H9 (cell line): ENCODE measurements at places on chromosomes 5 and 9. TPM values are rescaled to one million over a fixed set of nuclear protein-coding genes. Genes with fewer than 3 reads are reported as not detected.

DNA sequence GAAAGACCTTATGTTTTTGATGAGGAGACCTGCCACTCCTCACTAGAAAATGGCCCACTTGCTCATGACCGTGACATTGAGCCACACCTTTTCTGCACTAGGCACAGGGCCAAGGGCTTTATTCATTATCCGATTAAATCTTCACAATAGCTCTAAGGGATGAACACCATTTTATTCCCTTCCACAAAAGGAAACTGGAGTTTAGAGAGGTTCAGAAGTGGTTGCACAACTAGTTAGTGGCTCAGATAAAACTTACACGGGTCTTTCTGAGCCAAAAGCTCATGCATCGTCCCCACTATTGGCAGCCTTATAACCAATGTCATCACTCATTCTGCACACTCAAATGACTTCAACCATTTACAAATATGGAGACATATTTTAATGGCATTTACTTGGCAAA is 39.4 kb downstream of the SUSD1 start:
- H3K27me3 ChIP-seq, result no peaks in the 10 kb centered on the region
- H3K4me1 ChIP-seq, result no peaks in the 10 kb centered on the region
- no peaks in the 10 kb centered on the region for H3K36me3 ChIP-seq

GRCh38 chr5:170375283-170375682 is 13.9 kb downstream of the KCNMB1 start:
- no peaks in the 10 kb centered on the region for H3K4me1 ChIP-seq
- peaks cover 11% of the 10 kb centered on the region for H3K36me3 ChIP-seq
- no peak overlapping the region for H3K27ac ChIP-seq
- no peak overlapping the region for H3K4me3 ChIP-seq
- DNase-seq, result no peak

DNA sequence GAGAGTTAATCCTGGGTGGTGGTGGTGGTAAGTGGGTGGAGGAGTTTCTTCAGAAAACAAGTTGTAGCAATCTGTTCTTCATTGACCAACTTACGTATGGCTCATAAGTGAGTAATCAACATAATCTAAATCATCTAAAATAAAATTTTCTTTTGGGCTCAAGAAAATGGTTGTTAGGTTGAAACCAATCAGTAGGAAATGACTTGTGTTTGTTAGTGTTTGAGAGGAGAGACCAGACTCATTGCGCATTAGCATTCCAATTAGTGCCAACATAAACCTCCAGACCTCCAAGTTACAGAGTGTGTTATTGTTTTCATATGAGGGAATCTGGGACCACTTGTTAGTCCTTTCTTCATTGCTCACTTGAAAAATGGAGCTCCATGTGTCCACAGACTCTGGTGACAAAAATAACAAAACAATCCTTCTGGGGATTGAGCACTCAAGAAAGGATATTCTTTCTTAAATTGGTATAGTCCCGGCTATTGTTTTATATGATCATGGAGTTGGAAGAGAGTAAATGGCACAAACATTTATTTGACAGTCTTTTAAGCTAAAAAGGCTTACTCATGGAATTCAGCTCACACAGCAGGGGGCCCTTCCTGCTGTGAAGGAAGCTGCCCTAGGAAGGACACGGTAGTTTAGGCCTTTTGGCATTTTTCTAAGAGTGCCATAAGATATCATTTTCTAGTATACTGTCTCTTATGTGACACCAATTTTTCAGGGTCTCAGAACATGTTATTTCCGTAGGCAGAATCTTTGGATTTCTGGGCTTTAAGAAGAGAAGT is 441.1 kb downstream of the EBF1 start:
- H3K36me3 ChIP-seq, result no peaks in the 10 kb centered on the region
- no peaks in the 10 kb centered on the region for H3K4me1 ChIP-seq
- no peak overlapping the region for H3K4me3 ChIP-seq

DNA sequence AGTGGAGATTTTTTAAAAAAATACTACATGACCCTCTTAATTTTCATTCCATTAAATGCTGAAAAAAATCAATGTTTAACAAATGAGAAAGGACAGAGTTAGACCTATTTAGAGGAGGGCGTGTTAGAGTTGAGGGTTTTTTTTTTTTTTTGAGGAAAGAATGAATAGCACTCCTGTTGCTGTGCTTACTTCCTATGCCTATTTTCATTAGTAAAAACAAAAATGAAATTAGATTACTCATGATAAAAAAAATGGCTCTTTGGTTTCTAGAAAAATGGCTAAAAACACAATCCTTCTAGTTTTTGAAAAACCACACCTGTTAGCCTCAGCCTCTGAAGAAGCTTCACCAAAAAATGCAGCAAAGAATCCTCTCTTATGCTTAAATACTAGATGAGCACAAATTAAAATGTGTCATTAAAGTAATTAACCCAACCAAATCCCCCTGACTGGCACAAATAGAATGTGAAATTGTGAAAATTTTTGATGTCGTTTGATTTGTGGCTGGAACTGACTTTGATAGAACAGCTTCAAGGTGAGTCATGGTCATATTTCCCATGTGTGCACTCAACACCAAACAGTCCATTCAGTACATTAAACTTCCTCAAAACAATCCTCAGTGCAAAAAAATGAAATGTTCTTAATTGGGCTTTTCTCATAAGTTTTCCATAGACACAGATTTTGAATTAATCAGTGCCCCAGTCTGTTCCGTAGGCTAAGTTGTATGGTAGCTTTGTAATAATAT is 98.0 kb downstream of the MACIR start:
- no peak overlapping the region for H3K4me3 ChIP-seq
- no peaks in the 10 kb centered on the region for H3K27me3 ChIP-seq
- H3K4me1 ChIP-seq, result no peaks in the 10 kb centered on the region
- H3K36me3 ChIP-seq, result no peaks in the 10 kb centered on the region
- H3K27ac ChIP-seq, result no peak overlapping the region
- no peak for DNase-seq

PHF24 gene
- 0.24 and 0.68 TPM in 2 replicates for total RNA-seq

GRCh38 chr5:40505031-40505430 is 174.7 kb upstream of the PTGER4 start:
- DNase-seq, result no peak
- H3K4me3 ChIP-seq, result no peak overlapping the region
- H3K27ac ChIP-seq, result no peak overlapping the region
- no peaks in the 10 kb centered on the region for H3K36me3 ChIP-seq
- H3K27me3 ChIP-seq, result no peaks in the 10 kb centered on the region

DNA sequence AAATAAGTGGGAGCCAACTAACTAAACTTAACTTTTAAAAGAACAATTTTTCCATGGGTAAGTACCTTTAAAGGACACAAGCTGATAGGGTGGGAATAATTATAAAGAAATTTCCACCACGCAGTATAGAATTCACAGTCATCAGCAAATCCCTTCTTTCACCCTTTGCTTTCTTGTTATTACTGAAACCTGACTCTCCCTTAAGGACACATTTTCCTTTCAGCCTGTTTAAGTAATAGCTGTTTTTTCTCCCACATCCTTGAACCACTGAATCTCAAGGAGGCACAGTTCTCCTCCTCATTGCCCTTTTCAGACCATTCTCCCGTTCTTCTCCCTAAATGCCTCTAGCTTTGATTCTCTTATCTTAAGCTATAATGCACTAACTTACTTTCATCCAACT is 6.3 kb downstream of the C5orf15 start:
- H3K27me3 ChIP-seq, result no peaks in the 10 kb centered on the region
- H3K36me3 ChIP-seq, result peaks cover 14% of the 10 kb centered on the region
- H3K27ac ChIP-seq, result no peak overlapping the region
- H3K4me1 ChIP-seq, result no peaks in the 10 kb centered on the region
- H3K4me3 ChIP-seq, result no peak overlapping the region

DNA sequence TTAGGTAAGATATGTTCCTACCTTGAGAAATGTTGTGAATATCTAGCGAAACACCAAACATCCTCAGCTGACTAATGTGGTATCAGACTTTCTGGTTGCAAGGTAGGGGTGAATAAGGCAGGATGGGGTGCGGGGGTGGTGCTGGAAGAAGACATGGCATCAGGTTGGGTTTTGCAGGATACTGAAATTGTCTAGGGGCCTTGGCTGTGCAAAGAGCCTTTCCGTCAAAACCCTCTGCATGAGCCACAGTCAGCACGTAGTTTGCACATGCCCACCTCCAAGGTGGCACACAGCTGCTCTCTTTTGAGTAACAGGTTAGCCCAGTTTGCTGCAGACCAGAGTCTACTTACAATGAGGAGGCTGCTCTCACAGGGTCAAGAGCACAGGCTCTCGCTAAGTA is 42.0 kb downstream of the SFXN1 start:
- no peak overlapping the region for H3K27ac ChIP-seq
- H3K36me3 ChIP-seq, result peaks cover 42% of the 10 kb centered on the region
- no peak for DNase-seq
- H3K4me1 ChIP-seq, result no peaks in the 10 kb centered on the region
- no peaks in the 10 kb centered on the region for H3K27me3 ChIP-seq

DNA sequence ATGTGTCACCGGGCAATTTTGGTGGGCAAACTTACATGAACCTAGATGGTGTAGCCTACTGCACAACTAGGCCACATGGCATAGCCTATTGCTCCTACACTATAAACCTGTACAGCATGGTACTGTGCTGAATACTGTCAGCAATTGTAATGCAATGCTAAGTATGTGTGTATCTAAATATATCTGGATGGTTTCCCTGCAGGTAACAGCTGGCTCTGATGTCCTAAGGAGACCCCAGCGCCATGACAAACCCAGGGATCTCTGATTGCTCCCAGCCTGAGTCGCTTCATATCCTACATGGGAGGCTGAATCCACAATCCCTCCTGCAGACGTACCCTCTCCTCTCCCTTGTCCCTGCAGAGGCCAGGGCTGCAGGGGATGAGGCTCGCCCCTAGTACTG is 26.6 kb upstream of the TTLL11 start:
- no peaks in the 10 kb centered on the region for H3K36me3 ChIP-seq
- H3K27me3 ChIP-seq, result no peaks in the 10 kb centered on the region
- peaks cover 5% of the 10 kb centered on the region; the same call in 1 of the 2 replicates for H3K4me1 ChIP-seq
- no peak overlapping the region for H3K27ac ChIP-seq

DNA sequence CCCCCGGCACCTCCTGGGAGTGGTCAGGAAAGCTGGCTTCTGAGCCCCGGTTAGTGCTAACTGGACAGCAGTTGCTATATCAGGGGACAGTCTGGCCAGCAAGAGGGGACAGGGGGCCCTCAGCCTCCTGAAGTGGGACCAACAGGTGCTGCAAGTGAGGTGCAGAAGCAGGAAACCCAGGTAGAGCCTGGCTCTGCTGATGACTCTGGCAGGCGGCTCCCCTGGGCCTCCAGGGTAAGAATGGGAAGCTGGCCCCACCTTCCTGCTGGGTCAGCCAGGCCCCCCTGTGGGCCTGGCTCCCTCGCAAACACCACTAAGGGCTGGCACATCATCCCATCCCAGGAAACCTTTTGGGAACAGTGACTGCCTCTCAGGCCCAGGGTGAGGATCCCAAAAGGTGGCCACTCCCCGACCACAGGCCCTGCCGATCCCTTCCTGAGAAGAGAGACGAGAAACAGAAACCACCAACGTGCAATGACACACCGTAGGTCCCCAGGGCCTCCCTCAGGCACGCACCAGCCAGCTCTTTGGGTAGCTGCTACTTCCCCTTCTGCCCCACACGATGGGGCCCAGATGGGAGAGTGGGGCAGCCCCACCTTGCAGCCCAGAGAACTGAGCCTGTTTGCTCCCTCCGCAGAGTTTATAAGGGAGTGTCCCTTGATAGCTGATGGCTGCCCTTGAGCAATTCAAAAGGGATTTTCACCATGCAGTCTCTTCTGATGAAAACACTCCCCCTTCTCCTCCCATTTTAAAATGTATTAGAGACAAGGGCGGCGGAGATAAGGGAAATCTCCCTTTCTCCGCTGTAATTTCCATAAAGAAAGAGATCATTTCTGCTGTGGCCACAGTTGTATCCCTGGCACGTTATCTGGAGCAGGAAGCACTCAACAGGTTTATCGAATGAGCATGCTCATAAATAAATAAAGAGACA is 76.8 kb downstream of the STK10 start:
- H3K27me3 ChIP-seq, result no peaks in the 10 kb centered on the region
- H3K4me1 ChIP-seq, result no peaks in the 10 kb centered on the region
- H3K27ac ChIP-seq, result no peak overlapping the region

MUSK gene
- not detected in 2 replicates for total RNA-seq

DNA sequence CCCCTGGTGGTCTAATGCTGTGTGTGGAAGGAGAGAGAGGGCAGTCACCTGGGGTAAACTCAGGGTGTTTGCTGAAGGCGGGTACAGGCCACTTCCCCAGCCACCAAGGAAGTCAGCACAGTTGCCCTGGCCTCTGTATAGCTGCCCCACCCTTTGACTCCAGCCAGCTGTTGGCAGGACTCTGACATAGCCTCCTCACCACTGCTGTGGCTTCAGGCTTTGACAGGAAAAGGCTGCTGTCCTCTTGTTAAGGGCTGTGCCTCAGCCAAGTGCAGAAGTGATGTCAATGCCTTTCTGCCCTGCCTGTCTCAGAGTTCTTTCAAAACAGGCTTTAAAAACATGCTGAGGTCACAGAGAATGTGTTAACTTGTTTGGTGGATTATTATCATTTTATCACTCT is 487.2 kb upstream of the KLF4 start:
- no peak overlapping the region for H3K27ac ChIP-seq
- no peak for DNase-seq

TAS2R1 gene
- not detected in 2 replicates for total RNA-seq

- no peaks in the 10 kb centered on the region for H3K36me3 ChIP-seq
- no peak overlapping the region for H3K27ac ChIP-seq
- H3K4me1 ChIP-seq, result peaks cover 2% of the 10 kb centered on the region; the same call in 1 of the 2 replicates
- H3K4me3 ChIP-seq, result no peak overlapping the region
- H3K27me3 ChIP-seq, result peaks cover 6% of the 10 kb centered on the region; the same call in 1 of the 2 replicates
- DNase-seq, result no peak
Observed at GRCh38 chr5:59772757-59773156, 120.8 kb downstream of the PDE4D start.

MAT2B gene
- 48.4 and 49.1 TPM in 2 replicates for total RNA-seq

DNA sequence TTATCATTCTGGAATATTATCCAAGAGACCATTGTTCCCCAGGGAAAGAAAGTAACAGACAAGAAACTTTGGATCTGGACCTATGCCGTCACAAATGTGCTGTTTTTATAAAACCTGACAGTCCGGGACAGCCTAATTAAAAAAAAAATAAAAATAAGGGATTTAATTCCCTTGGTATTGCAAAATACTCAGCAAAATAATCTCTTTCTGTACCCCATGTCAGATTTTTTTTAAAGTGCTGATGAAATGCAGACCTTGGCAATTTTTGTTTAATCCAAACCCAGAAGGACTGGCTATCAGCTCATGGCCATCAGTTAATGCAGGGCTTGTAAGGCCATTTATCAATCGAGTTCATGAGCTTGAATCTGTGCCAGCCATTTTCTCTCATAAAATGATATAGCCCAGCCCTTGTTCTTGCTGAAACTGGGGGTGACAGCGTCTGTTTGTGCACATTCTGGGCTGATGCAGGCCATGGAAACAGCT is 162.7 kb upstream of the S1PR3 start:
- DNase-seq, result no peak
- H3K27me3 ChIP-seq, result no peaks in the 10 kb centered on the region
- no peak overlapping the region for H3K27ac ChIP-seq
- H3K36me3 ChIP-seq, result no peaks in the 10 kb centered on the region
- H3K4me1 ChIP-seq, result no peaks in the 10 kb centered on the region; the same call in 1 of the 2 replicates

- H3K27ac ChIP-seq, result no peak overlapping the region
- no peaks in the 10 kb centered on the region for H3K4me1 ChIP-seq
Observed at GRCh38 chr9:72041775-72042194, 18.6 kb downstream of the C9orf57 start.

CD14 gene
- 0.13 TPM in 1 of 2 replicates, not detected in the other for total RNA-seq

GRCh38 chr5:54438620-54439389 is 16.7 kb upstream of the HSPB3 start:
- no peaks in the 10 kb centered on the region for H3K27me3 ChIP-seq
- no peaks in the 10 kb centered on the region for H3K36me3 ChIP-seq
- no peak for DNase-seq
- H3K27ac ChIP-seq, result no peak overlapping the region
- H3K4me1 ChIP-seq, result no peaks in the 10 kb centered on the region

LRRC14B gene
- not detected in 2 replicates for total RNA-seq

GRCh38 chr5:97365163-97365845 is 182.3 kb upstream of the RIOK2 start:
- no peak overlapping the region for H3K4me3 ChIP-seq
- no peaks in the 10 kb centered on the region for H3K27me3 ChIP-seq

GRCh38 chr9:132975961-132976360 is 2.5 kb upstream of the GFI1B start:
- DNase-seq, result no peak
- no peaks in the 10 kb centered on the region for H3K4me1 ChIP-seq
- no peaks in the 10 kb centered on the region for H3K36me3 ChIP-seq
- no peak overlapping the region for H3K4me3 ChIP-seq
